AG10803 (cell line): ENCODE measurements at places on chromosomes 3 and 15.
A peak's percentile ranks its signal among the peaks of the same experiment; 100 is the strongest.

DNA sequence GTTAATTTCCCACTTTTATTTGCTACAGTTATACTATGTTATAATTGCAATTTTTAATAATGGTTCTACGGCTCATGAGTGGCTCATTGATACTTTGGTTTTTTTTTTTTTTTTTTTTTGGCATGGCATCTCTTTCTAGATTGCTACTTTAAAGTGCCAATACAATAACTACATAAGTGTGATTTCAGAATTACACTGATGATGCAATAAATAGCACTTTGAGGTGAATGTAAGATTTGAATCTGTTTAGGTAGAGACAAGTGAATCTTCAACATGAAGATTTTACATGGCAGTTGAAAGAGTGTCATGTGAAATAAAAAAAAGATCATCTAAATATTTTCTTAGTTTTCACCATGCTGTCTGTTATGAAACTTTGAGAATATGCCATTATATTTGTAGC, 75.7 kb downstream of the KBTBD8 start:
- no peak for DNase-seq

DNA sequence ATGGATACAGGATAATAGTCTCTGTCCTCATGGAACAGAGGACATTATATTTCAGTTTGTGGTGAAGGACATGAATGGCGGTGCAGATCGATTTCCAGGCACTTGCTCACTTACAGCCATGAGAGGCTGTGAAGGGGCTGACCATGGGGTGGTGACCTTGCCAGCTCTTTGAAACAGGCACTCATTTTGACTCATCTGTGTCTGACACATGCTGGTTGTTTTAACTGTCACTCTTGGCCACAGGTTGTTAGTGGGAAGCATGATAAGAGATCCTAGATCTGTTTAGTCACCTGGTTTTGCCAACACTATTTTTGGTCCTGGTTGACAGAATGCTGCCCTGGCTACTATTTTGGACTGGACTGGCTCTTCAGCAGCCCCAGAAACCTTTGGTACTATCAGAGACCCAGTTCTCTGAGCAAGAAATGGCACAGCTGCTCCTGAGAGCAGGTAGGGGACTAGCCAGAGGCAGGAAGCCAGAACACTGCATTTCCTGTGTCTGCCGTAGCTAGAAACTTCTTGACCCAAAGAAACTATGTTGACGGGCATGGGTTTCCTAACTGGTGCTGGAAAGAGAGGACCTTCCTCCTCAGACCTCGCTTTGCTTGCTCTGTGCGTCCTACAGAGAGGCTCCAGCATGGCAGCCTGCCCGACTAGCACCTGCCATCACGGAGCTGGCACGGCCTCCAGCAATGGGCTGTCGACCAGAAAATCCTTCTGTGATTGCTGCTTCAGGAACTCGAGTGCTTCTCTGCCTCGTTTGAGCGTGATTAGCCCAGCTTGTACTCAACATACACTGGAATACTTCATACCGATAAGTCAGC, 6.3 kb downstream of the PXYLP1 start:
- no peak for DNase-seq

DNA sequence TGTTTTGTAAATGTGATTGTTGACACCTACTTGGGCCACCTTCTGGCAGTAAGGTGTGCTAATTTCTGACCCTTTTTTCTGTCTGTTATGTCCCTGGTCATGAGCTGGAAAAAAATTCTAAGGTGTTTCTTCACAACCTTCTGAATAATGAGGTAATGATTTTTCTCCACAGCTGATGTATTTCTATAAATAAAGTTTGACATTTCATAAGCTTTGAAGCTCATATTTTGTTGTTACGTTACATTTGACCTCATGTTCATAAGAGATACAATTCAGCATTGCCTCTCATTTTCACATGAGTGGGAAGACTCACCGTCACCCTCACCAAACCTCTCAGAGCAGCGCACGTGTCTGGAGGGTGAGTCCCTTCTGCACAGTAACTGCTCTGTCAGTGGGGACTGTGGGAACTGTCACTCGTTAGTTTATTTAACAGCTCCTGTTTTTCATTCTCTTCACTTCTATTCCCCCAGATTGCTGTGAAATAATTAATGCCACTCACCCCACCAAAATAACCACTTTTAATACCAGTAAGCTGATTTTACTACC, 140.9 kb downstream of the PLCL2 start:
- no peak for DNase-seq

DNA sequence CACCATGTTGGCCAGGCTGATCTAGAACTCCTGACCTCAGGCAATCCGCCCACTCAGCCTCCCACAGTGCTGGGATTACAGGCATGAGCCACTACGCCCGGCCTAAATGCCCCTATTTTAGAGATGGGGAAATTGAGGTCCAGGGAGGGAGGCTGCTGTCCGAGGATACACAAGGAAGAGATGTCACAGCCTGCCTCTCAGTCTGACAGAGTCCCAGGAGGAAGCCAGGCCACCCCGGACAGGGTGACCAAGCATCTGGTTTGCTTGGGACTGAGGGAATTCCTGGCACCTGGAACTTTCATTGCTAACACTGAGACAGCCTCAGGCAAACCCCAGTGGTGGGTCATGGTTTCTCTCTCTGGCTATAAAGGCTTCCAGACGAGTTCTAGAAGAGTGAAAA, 30.6 kb upstream of the ADAMTS7 start:
- DNase-seq, result no peak

DNA sequence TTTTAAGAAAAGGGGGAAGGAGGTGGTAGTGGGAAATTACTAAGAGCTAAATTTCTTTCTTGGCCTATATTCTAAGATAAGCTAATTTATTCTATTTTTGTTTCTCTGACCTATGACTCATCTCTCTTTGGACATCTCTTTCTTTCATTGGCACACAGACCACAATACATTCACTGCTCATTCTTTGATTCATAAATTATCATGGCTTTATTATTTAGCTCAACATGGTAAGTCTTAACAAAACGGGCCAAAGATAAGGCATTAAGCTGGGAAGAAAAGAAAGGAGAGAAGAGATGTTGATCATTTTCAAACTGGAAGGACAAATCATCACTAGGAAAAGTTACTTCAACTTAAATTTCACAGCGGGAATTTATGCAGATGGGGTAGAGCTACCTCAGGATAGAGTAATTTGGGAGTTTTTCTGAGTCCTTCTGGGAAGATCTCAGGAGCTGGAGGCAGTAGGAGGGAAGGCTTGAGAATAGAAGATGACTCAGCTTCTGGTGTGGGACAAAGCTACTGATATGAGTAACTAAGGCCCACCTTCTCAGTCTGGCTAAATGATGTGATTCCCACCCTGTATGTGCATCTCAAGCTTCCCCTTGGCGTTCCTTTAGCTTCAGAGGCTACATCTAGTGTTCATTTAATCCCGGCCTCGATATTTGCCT, 7.5 kb upstream of the ALCAM start:
- peak; percentile 70 for DNase-seq

DNA sequence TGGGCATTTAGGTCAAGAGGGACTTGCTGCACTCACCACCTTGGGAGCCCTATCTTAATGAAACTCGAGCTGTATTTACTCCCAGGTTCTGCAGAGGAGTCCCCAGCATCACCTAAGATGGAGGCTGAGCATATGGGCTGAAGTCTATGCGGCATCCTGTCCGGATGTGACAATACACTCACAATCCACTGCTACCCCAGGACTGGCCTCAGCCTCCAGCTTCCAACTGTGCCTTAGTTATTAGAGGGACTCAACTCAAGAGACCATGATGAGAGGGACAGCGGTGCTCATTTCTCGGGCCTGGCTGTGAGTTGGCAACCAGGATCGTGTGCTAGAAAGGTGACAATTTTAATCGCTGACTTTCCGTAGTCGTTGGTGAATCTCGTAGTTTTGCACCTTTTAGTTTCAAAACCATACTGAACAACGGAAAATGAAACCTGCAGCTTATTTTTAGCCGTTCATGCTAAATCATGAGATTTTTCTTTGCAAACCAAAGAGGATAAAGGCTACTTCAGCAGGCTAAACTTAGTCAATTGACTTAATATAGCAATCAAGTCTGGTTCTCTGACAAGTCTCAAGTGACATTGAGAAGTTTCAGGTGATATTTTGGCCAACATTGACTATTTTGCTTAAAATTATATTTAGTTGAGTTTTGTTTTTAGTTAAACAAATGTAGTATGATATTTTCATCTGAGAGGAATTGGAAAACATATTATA, 11.1 kb downstream of the ZBTB38 start:
- no peak for DNase-seq

DNA sequence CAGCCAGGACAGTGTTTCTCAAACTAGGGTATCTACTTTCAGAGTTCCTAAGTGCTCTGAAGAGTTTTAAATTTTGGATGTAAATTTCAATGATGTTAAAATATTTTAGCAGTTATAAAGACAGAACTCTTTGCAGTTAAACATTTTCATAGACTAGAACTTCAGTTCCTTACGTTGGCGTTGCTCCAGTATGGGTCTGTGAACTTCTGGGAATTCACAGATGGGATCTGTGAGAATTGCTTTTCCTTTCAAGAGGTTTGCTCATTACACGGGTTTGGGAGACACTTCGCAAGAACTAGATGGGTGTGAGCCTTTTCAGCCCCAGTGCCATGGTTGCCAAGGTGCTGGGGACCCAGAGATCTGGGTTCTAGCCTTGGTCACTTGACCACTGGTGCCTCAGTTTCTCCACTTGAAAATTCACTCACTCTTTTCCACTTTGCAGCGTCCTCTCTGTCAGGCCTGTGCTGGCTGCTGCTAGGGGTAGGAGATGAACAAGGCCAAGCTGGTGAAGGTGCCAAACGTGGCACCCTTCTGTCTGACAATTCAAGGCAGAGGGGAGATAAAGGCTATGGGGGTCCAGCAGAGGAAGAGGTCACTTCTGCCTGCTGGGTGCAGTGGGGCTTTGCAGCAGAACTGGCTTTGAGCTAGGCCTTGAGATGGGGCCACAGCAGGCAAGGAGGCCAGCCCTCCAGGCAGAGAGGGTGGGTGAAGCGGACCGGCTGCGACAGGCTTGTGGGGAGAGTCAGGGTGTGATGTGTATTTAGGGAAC, 48.1 kb downstream of the EPHB3 start:
- DNase-seq, result no peak

DNA sequence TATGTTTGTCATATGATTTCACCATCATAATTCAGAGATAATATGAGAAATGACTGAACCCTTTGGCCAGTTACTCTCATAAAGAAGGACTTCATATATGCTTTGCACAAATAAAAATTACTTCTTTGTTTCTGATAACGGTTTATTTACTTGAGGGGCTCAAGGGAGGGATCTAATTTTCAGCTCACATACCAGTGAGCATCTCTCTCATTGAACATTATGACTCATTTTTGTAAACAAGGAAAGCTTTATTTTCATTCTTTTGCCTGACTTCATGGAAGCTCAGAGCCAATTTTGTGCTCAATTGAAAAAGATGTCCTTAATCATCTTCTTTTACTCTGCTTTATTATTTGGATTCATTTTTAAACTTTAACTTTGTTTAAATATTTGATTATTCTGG, 5.8 kb downstream of the NLGN1 start:
- no peak for DNase-seq

DNA sequence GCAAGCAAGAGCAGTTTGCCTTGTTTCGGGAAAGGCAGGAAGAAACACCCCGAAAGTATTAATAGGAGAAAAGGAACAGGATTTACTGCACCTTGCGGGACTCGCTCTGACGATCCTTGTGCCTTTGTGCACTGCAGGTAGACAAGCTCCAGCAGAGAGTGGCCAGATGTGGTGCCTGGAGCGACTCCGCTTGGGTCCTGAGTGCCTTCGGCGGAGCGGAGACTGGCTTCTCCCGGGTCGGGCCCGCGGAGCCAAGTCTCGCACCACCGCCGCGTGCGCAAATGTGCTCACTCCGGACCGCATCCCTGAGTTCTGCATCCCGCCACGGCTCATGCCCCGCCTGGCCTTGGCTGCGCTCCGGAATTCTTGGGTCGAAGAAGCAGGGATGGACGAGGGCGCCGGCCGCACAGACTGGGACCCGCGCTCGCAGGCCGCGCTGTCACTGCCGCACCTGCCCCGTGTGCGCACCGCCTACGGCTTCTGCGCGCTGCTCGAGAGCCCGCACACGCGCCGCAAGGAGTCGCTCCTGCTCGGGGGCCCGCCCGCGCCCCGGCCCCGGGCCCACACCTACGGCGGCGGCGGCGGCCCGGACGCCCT, 769 bp downstream of the C2CD4A start:
- peak; percentile 8 for DNase-seq

- DNase-seq, result no peak
Observed at GRCh38 chr3:165159760-165160421, 36.3 kb downstream of the SLITRK3 start.

- peak; percentile 85 for DNase-seq
Observed at GRCh38 chr15:89119489-89120478, 31.5 kb downstream of the ABHD2 start.

DNA sequence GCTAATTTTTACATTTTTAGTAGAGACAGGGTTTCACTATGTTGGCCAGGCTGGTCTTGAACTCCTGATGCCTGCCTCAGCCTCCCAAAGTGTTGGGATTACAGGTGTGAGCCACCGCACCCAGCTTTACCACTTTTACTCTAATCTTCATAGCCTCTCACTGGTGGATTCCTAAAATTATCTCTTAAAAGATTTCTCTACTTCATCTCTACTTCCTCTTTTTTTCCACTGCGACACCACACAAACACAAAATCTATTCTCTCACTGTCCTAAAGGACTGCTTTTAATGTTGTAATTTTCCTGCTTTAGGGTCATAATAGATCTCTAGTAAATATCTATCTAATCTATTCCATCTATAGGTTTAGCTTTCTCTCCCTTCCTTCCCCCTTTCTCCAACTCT, 34.0 kb upstream of the TBL1XR1 start:
- no peak for DNase-seq

DNA sequence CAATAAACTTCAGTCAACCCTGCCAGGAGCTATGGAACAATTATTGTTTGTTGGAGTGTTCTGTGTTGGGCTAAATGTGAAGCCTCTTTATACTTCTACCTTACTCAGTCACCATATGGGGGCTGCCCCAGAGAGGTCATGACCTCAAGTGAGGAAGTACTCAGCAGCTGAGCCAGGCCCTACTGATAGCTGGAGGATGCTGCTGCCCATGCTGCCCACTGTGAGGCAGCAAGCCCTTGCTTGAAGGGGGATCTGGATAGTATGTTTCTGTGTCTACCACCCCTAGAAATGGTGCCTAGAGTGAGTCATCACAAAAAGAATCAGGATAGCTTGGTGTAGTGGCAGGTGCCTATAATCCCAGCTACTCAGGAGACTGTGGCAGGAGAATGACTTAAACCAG, 4.5 kb upstream of the RPL24 start:
- DNase-seq, result no peak
